ENCODE measurements at places on chromosomes 3 and 15.

- DNase-seq, result no peak
These were observed 259.4 kb upstream of the PROK2 start for GRCh38 chr3:72044231-72044855.

DNA sequence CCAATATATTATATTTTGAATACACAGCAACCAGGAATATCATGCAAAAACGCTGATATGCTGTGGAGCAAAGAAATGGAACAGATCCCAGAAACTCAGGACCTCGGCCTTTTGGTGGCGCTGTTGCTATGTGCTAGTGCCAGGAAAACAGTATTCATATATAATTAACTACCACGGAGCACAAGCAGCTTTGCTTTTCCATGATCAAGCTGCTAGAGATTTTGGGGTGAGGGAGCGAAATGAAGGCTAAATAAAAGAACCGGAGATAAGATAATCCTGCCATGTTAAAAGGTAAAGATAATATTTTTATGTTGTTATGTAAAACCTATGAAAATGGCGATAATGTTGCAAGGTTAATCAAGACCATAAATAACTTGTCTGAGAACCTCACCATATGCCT lies 157.7 kb upstream of the FAM3D start:
- DNase-seq, result peak; percentile 11

- no peak for DNase-seq
These were observed 41.6 kb downstream of the PYDC2 start for GRCh38 chr3:191502583-191502982.

DNA sequence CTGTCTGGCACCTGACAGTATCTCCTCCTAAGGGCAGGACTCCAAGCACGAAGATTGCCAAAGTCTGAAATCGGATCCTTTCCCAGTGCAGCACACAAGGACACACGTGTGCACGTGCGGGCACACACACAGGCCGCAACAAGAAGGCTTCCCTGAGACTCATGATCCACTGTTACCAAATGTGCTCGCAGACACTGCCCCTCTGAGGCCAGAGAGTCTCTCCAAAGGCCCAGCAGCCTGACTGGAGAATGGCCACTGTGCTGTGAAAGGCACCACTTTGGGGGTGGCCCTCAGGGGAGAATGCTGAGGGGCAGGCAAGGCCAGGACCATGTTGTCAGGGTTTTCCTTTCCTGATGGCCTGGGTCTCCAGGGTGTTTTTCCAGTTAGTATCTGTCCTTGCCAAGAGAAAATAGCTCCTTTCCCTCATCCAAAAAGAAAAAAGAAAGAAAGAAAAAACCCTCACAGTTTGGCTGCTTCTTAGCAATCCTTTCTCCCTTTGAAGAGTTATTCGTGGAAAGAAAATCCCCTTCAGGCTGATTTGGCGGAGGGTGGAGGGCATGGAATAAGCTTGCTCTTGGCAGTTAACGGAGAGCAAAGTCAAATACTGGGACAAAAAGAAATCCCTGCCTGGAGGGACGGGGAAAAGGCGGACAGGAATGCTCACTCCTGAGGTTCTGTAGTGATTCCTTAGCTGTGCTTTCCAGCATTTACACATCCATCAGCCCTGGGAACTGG lies 112.2 kb upstream of the ETV5 start:
- DNase-seq, result no peak

DNA sequence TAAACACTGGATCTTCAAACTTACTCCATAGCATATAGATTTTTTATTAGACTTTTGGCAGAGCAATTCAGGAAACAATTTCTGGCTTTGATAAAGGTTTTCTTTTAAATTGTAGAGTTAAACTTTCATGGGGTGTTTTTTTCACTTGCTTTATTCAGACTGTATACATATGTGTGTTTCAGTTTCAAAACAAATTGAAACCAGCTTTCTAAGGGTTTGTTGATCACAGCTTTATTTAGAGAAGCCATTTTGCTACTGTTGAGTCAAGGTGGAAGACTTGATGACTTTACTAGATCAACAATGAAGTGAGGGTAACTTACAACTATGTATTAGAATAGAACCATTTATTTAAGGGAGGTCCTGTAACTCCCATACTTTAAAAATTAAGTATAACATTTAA lies 6.2 kb downstream of the UBE2E1 start:
- DNase-seq, result no peak

- no peak for DNase-seq
These were observed 8.8 kb downstream of the OIP5 start for GRCh38 chr15:41323611-41324010.

DNA sequence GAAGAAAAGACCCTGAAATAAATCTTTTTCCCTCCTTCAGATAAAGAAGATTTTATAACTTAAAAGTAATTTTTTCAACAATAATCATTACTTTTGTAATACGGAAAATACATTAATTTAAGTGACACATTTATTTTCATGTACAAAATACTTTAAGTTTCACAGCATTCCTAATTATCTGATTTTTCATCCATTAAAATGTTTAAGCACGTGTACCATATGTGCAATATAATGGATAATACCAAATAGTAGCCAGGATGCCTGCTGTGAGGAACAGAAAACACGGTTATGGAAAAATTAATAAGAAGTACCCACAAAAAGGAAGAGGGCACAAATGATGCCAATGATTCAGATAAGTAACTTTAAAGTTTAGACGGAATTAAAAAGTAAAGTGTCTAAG lies 33.5 kb downstream of the ADAM10 start:
- no peak for DNase-seq

- no peak for DNase-seq
These were observed 36.1 kb downstream of the FBXL2 start for GRCh38 chr3:33313331-33313730.

DNA sequence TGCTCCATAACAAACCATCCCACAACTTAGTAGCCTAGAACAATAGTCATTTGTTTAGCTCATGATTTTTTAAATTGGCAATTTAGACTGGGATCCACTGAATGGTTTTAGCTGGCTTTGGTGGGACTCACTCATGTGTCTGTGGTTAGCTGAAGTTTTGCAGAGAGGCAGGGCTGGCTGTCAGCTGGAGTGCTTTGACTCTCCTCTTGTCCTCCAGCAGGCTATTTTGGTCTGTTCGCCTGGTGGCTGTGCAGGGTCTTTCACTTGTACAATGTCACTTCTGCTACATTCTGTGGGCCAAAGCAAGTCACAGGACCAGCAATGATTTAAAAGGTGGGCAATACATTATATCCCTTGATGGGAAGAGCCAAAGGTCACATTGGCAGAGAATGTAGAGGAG lies 1146.5 kb downstream of the ROBO2 start:
- no peak for DNase-seq

DNA sequence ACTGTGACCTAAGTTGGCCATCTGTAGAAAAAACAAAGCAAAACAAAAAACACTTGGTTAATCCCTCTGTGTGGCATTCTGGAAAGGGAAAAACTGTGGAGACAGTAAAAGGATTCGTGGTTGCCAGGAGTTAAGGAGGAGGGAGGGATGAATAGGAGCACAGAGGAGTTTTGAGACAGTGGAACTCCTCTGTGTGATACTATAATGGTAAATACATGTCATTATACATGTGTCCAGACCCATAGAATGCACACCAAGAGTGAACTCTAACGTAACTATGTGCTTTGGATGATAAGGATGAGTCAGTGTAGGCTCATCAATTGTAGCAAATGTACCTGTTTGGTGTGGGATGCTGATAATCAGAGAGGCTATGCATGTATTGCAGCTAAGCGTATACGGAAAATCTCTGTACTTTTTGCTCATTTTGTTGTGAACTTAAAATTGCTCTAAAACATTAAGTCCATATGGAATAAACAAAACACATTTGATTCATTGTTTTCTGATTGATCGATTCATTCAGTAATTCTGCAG lies 33.4 kb downstream of the RAP2B start:
- no peak for DNase-seq

DNA sequence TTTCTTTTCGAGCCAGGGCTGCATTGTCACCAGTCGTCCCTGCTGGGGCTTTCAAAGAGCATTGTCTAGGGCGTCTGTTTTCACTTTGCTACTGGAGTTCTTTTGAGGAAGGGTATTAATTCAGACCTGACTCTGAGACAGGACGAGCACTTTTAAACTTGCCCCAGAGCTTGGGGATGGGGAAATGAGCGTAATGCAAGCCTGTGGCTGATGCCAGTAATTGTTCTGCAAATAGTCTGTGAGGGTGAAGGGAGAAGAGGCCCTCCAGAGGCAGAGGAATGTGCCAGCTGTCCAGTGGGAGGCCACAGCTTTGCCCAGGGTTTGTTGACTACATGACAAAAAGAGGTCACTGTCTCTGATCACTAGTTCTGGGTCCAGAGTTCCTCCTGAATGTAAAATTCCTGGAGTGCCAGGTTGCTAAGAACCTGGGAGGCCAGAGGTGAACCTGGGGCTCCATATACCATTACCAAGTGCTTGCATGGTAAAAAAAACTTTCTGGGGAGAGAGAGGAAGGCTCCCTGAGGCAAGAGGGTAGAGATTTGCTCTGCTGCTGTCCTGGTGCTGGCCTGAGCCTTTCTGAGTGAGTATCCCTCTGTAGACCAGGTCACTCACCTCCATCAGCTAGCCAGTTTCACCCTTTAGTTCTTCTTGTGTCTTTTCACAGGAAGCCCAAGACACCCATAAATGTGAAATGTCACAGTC lies 14.8 kb downstream of the EEFSEC start:
- DNase-seq, result no peak

GRCh38 chr15:62165104-62165792 lies at the start of gene C2CD4B:
C2CD4B (minus strand) TSS chr15:62165285; CDS start chr15:62164984, 301 bp downstream.
- peak; percentile 33 for DNase-seq

DNA sequence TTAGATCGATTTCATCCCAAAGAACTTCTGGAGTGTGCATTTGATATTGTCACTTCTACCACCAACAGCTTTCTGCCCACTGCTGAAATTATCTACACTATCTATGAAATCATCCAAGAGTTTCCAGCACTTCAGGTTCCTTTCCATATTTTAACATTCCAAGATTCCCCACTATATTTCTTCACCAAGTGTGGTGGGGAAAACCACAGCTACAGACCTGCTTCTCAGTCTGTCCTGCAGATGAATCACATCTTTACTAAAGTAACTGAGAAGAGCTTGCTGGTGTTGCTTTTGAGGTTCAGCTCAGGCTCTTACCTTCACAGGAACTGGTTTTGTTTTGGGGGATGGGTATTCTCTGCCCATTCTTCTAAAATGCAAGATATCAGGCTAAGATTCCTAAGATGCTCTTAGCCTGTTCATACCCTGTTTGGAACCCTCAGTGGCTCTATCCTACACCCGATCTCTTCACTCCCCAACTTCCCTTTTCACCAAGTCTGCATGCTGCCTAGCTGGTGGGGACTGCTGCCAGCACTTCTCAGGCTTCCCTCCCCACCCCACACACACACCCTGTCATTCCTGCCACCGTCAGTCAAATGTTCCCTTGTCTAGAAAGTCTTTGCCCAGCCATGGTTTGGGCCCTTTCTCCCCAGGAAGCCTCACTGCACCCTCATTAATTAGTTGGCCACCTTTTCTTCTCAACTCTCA lies 30.8 kb downstream of the SRP14 start:
- DNase-seq, result no peak

DNA sequence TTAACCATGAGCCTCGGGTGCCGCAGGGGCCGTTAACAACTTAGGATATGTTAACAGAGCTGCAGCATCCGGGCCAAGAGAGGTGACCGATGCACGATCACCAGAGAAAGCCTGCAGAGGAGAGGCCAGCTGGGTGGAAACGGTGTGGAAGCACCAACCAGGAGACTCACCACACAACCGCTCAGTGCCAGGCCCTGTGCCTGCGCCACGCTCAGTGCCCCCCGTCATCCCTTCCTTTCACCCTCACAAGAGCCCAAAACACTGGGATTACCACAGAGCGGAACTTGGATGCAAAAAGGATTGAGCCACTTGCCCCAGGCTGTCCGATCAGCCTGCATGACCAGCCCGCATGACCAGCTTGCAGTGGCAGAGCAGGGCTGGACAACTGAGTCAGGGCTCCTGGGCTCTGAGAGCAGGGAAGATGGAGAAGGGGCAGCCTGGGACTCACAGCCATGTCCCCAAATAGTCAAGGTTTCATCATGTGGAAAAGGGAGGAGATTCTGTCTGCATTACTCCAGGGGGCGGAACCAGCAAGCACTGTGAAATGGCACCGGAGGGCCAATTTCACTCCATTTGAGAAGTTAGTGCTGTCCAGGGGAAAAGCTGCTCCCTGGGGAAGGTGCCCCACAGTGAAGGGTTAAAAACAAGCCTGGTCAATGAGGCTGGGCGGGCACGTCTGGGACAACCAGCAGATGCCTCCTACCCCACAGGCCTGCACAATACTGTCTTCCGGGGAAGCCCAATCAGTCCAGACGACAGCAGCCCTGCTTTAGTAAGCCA lies 156.8 kb downstream of the ATP10A start:
- DNase-seq, result no peak
